ENCODE measurements at places on chromosomes 7 and 10.

- DNase-seq, result no peak
These were observed 39.2 kb upstream of the OTUD1 start for GRCh38 chr10:23399701-23400144.

GRCh38 chr7:39168403-39169098, 190.8 kb downstream of the POU6F2 start:
- no peak for DNase-seq

GRCh38 chr7:137484326-137484725, 140.8 kb upstream of the PTN start:
- DNase-seq, result no peak

DNA sequence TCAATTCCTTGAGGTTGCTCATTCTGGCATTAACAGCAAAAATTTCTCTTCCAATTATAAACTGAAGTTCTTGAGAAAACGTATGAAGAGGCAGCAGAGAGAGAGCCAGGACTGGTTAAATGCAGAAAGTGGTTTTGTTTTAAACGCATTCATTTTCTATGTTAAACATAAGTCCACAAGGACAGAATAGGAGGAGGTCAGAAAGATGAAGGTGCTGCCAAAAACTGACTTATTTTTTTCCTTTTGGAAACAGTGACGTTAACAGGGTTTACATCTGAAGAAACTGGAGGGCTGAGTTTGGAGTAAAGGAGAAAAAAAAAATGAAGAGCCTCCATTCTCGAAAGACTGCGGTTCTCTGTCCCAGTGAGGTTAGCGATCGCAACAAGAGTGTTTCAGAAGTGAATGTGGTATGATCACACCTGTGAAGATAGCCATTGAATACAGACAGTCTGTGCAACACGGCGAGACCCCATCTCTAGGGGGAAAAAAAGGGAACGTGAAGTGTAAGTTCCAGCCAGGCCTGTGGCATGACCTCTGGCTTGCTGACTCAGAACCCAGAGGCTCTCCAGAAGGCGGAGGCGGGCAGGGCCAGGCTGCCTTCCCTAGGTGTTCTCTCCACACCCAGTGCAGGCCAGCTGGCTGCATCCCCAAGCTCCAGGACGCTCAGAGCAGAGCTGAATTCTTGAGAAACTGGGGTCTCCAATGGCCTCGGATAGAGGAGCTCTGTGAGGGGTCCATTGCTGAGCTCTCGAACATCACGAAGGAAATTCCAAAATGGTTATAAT, 84.0 kb downstream of the CHST15 start:
- DNase-seq, result no peak

DNA sequence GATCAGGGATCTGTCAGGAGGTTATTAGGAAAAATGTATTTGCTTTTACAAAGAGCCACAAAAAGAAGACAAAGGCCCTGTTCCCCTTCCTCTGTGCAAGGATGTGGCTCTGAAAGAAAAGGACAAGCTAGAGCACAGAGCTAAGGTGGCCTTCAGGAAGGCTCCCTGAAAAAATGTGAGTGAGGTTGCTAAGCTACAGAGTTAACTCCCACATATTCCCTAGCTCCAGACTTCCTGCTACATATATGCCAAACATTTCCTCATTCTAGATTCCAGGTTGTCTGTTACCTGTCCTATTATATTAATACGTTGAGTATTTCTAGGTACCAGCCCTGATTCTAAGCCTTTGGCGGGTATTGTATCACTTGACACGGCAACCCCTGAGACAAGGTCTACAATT, 369.0 kb downstream of the PARD3 start:
- no peak for DNase-seq

- DNase-seq, result no peak
These were observed 276.2 kb downstream of the WDR11 start for GRCh38 chr10:121127151-121127906.
